Activated naive CD4-positive, alpha-beta T cell (primary cell): ENCODE measurements at places on chromosomes 3 and 15.

GRCh38 chr15:70466895-70467529 is 296.3 kb downstream of the UACA start:
- no peak for DNase-seq

- no peak for DNase-seq
Measured at GRCh38 chr15:49460411-49460941, 37.4 kb downstream of the FGF7 start.

DNA sequence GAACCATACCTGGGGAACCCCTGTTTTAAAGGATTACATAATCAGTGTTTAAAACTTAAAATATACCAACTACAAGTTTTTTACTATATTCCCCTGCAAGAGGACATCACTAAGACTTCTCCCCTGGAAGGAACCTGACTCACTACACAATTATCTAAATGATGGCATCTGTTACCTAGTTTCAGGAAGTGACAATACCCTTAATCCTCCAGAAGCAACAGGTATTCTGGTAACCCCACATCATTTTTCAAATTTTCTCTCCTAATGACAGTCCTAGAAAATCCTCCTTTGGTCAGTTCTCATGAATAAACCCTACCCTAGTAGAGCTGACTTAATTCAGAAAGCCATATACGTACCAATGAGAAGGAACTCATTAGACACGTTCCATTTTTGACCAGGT is 78.4 kb downstream of the RFX7 start:
- DNase-seq: no peak

GRCh38 chr15:80070840-80071239 is 11.4 kb downstream of the ZFAND6 start:
- DNase-seq: no peak

DNA sequence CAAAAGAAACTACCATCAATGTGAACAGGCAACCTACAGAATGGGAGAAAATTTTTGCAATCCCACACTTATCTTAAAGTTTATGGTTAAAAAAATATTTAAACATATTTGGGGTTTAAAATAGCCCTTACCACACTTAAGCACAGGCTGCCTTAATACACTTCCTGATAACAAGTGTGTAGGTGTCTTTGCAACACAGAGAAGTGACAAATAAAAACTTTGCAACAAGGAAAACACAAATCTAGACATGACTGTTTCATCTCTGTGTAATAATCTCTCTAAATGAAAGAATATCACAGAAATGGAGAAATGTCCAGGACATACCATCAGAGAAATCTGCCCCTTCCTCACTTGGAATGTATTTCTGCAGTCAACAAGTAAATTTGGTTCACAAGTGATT is 464.1 kb upstream of the ARHGEF26 start:
- no peak for DNase-seq

- DNase-seq: no peak
Measured at GRCh38 chr15:86101818-86102217, 22.1 kb downstream of the AGBL1 start.

DNA sequence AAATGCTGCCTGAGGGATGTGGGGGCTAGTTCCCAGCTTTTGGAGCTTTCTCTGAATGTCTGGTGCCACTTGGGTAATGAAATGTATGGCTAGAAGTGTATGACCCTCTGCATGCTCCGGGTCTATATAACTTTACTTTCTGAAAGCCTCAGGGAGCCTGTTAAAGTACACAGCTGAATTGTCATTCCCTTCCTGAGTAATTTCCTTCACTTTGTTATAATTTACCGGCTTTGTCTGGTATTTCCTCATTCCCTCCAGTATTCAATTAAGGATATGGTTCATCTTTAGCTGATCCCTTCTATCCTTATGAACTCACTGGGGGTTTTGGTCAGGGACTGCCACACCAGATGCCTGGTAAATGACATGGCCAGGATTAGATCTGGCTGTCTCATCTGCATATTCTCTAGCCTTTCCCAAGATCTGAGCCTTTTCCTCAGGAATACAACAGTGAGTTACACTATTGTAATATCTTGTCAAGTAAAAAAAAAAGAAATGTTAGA is 620.3 kb downstream of the ZPLD1 start:
- no peak for DNase-seq

DNA sequence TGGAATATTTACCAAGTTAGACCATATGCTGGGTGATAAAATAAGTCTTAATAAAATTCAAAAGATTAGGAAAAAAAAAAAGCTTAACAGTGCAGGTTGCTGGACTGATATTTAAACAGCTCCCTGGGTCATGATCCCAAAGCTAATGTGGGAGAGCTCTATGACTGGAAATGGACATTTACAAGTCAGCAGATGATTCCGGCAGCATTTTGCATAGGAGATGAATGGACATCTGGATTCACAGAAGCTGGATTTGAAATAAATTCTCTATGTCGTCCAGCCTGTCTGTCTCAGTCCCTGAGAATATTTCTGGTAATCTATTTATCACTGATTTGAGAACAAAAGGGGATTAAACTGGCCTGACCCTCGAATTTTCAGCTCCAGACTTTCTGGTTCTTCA is 52.3 kb upstream of the KLHL25 start:
- DNase-seq: no peak

- no peak for DNase-seq
Measured at GRCh38 chr3:124966521-124967445, 32.2 kb upstream of the MUC13 start.

GRCh38 chr15:63531586-63531985 is 27.2 kb downstream of the USP3 start:
- no peak for DNase-seq

- no peak for DNase-seq
Measured at GRCh38 chr3:42683875-42684598, 1.3 kb upstream of the KLHL40 start.

DNA sequence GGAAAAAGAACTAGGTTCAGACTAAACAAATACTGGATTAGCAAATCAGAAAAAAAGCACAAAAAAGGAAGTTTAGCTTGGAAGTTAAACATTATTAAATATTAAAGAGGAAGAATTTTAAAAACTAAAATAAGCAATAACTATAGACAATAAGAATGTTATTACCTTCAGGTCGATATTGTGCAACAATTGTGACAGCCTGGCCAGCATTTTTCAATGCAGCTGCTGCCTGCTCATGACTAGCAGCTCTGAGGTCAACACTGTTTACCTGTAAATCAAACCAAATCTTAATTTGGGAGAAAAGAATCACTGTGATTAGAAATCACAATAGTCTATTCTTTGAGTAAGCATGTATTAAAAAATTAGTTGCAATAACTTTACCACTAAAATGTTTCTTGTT is 75.1 kb upstream of the MELTF start:
- DNase-seq: no peak

DNA sequence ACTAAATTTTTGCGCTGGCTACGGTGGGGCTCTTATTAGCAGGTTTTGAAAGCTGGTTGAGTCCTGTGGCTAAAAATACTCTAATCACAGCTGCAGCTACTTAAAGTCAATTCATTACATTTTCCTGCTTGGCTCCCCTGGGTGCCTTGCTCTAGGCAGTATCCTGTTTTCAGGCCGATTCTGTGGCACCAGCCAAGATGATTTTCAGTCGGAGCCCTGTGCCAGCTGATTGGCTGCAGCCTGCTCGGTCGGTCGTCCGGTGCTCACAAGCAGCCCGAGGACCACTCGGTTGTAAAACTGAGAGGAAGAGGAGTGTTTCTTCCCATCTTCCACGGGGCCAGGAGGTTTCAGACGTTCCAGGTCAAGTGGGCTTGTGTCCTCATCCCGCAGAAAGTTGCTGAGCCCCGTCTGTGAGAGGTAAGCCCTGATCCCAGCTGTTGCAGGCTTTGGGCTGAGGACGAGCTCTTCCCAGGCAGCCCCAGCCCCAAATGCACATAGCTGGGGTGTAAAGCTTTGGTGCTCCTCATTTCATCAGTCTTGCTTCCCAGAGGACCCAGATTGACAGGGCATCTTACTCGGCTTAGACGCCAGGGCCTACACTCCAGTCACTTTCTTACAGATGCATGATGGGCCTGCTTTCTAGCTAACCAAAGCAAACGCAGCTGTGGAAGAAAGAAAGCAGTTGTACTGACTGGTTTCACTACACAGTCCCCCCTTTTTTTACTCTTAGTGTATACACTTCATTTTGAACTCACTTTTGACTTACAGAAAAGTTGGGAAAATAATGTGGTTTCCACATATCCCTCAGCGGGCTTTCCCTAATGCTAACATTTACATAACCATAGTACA is 15.9 kb downstream of the LYSMD4 start:
- no peak for DNase-seq

- no peak for DNase-seq
Measured at GRCh38 chr3:133274477-133274876, 125.4 kb upstream of the BFSP2 start.

GRCh38 chr15:39666677-39667076 is 85.8 kb downstream of the THBS1 start:
- no peak for DNase-seq

GRCh38 chr15:69757186-69757585 is 304.6 kb downstream of the RPLP1 start:
- no peak for DNase-seq

DNA sequence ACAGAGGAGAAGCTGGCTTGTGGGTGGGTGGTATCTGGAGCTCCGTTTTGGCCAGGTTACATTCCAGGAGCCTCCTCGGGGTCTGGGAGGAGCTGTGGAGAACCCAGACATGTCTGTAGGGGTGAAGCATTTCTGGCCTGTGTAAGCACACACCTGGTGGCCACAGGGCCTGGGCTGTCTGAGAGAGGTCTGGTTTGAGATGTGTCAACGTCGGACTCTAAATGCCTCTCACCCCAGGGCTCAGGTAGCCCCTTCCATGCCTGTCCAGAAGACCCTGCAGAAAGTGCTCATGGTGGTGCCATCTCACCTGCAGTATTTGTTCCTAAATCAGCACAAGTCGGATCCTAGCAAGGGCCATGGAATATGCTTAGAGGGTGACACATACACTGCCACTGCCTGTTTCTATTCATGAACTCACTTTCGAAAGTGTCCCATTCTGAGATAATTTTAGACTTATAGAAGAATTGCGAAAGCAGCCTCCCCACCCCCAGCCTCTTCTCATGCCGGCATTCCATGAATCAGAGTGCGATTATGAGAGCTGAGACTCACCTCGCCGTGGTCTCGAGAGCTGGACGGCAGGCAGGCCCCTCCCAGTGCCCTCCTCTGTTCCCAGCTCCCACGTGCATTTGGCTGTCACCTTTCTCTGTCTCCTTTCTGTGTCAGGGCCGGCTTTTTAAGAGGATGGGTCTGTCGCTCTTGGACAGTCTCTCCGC is 63.7 kb downstream of the KLF15 start:
- DNase-seq: no peak

GRCh38 chr3:122947738-122948137 is 79.8 kb downstream of the SEMA5B start:
- DNase-seq: no peak
